GM23248 (cell line): ENCODE measurements at places on chromosomes 3 and 15. TPM values are rescaled to one million over a fixed set of nuclear protein-coding genes. Genes with fewer than 3 reads are reported as not detected.

Gene NR2F2
- 5.9 and 7.3 TPM in 2 replicates for total RNA-seq

Gene PLSCR4
- total RNA-seq, result 51.2 and 63.4 TPM in 2 replicates

Gene CKMT1B
- total RNA-seq, result not detected in 2 replicates

Gene SCN11A
- not detected in 2 replicates for total RNA-seq

Gene GOLGA6D
- total RNA-seq, result not detected in 2 replicates

Gene OR5AC2
- not detected in 2 replicates for total RNA-seq

Gene ASB14
- not detected in 2 replicates for total RNA-seq

DNA sequence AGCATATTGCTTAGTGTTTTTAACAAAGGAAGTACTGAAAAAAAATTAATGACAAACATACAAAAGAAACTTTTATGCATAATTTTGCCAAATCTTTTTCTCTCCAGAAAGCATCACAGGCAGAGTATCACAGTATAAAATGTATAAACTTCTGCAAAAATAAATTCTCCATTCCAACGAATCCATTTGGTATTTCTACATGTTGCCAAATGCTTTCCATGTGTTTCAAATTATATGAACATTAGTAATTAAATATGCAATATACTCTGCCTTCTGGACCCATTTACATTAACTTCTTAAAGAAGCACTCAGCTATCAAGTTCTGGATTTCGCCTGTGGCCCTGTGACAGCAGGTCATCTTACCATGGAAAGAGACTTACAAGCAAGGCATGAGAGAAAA is 189.1 kb upstream of the ALCAM start:
- no peaks in the 10 kb centered on the region for H3K27me3 ChIP-seq
- no peaks in the 10 kb centered on the region for H3K36me3 ChIP-seq
- no peak overlapping the region for H3K27ac ChIP-seq
- H3K4me3 ChIP-seq, result no peak overlapping the region
- peak; percentile 24 for DNase-seq

GRCh38 chr3:9422712-9423424 is 25.5 kb downstream of the SETD5 start:
- DNase-seq, result peak; percentile 94
- H3K4me3 ChIP-seq, result peak overlapping the region; percentile 59
- peaks cover 55% of the 10 kb centered on the region for H3K4me1 ChIP-seq
- peak overlapping the region; percentile 95 for H3K27ac ChIP-seq
- H3K27me3 ChIP-seq, result no peaks in the 10 kb centered on the region

DNA sequence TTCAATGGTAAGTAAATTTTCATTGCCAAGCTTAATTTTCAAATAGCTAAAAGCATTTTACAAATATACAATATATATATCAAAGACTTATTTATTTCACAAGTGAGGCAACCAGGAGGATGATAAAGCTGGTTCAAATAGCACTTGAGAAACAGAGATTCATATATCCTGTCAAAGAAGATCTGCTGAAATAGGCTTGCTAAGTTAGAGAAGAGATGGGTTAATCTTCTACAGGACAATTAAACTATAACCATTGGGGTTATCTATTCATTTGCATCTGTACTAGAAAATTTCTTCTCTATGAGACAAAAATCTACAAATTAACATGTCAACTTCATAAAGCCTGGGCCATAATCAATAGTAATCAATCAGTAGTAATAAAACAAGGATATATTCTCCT is 637.7 kb upstream of the UBE2E2 start:
- H3K27me3 ChIP-seq, result no peaks in the 10 kb centered on the region
- no peak overlapping the region for H3K27ac ChIP-seq
- DNase-seq, result no peak
- H3K36me3 ChIP-seq, result no peaks in the 10 kb centered on the region
- no peak overlapping the region for H3K4me3 ChIP-seq

GRCh38 chr15:62858343-62858742 is 184.2 kb upstream of the TPM1 start:
- no peak overlapping the region for H3K27ac ChIP-seq
- H3K36me3 ChIP-seq, result no peaks in the 10 kb centered on the region
- peaks cover 7% of the 10 kb centered on the region for H3K4me1 ChIP-seq

DNA sequence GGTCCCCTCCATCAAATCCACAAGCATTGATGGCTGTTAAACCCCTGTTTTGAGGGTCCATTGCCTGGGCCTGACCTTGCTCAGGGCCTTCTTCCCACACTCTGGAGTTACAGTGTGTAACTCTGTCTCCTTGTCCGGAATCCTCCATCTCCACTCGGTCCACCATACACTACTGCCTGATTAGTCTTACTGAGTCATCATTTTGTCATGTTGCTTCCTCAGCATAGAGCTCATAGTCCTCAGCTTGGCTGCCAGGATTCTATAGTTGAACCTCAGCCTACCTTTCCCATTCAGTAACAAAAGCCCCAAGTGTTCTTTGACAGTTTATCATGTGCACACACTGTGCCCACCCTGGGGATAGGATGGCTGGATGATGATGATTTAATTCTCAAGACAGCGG is 113.0 kb downstream of the PDE8A start:
- H3K27me3 ChIP-seq, result no peaks in the 10 kb centered on the region
- peaks cover 2% of the 10 kb centered on the region; the same call in 1 of the 2 replicates for H3K36me3 ChIP-seq
- H3K27ac ChIP-seq, result no peak overlapping the region
- peak; percentile 77 for DNase-seq
- H3K4me3 ChIP-seq, result no peak overlapping the region
- H3K4me1 ChIP-seq, result peaks cover 11% of the 10 kb centered on the region; the same call in 1 of the 2 replicates

GRCh38 chr3:51280176-51280575 is 104.9 kb upstream of the MANF start:
- no peak overlapping the region for H3K4me3 ChIP-seq
- no peak for DNase-seq
- peaks cover 10% of the 10 kb centered on the region; the same call in 1 of the 2 replicates for H3K4me1 ChIP-seq
- no peaks in the 10 kb centered on the region for H3K27me3 ChIP-seq
- H3K36me3 ChIP-seq, result no peaks in the 10 kb centered on the region
- no peak overlapping the region for H3K27ac ChIP-seq

DNA sequence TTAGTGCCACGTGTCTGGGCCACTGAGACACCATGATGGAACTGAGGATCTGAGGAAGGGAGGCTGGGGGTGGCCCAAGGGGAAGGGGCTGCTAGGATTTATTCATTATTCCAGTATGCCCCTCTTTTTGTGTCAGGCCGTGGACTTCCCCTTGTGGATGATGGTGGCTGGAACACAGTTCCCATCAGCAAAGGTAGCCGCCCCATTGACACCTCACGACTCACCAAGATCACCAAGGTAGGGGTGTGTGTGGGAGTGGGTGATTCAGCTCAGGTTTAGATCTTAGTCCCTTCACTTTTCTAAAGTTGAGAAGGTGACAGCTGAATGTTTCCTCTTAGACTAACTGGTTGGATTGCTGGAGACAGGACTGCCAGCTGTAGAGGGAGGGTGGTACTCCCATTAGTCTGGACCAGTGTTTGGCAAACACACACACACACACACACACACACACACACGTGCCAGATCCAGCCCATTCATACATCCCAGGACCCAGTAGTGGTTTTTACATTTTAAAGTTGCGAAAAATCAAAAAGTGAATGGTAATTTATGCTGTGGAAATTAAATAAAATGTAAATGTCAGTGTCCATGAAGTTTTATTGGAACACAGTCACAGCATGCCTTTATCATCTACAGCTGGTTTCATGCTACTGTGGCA is 11.4 kb downstream of the EIF4G1 start:
- DNase-seq, result no peak
- peaks cover 22% of the 10 kb centered on the region for H3K4me1 ChIP-seq
- no peak overlapping the region for H3K4me3 ChIP-seq
- no peak overlapping the region for H3K27ac ChIP-seq
- H3K27me3 ChIP-seq, result no peaks in the 10 kb centered on the region

DNA sequence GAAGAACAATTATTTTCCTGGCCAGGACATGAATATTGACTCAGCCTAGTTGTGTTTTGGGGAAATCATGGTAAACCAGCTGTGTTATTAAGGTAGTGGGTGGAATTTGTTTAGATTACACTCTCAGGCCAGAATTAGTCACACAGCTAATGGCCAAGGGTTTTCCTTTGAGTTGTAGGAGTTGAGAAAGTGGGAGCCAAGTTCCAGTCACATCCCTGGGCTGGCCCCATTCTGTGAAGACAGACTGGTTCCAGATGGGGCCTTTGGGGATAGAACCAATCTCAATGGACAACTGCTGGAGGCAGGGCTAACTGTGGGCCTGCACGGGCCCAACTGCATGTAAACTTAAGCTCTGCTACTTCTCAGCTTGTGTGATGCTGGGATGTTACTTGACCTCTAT is 1.4 kb upstream of the RASL12 start:
- peaks cover 19% of the 10 kb centered on the region for H3K27me3 ChIP-seq
- peak overlapping the region; percentile 28 for H3K27ac ChIP-seq
- peaks cover 35% of the 10 kb centered on the region for H3K4me1 ChIP-seq
- no peak overlapping the region for H3K4me3 ChIP-seq
- peak; percentile 97 for DNase-seq

- H3K36me3 ChIP-seq, result no peaks in the 10 kb centered on the region
- H3K27ac ChIP-seq, result no peak overlapping the region
- H3K27me3 ChIP-seq, result peaks cover 16% of the 10 kb centered on the region
Observed at GRCh38 chr3:133760916-133761315, 14.7 kb downstream of the TF start.

GRCh38 chr3:186277268-186277909 is 84.6 kb downstream of the DGKG start:
- peaks cover 25% of the 10 kb centered on the region for H3K27me3 ChIP-seq
- H3K36me3 ChIP-seq, result no peaks in the 10 kb centered on the region
- H3K27ac ChIP-seq, result no peak overlapping the region
- peak; percentile 85 for DNase-seq
- no peak overlapping the region for H3K4me3 ChIP-seq

GRCh38 chr3:8903191-8903590 is 60.1 kb downstream of the RAD18 start:
- H3K27me3 ChIP-seq, result no peaks in the 10 kb centered on the region
- H3K27ac ChIP-seq, result no peak overlapping the region
- H3K4me1 ChIP-seq, result peaks cover 22% of the 10 kb centered on the region
- DNase-seq, result no peak

DNA sequence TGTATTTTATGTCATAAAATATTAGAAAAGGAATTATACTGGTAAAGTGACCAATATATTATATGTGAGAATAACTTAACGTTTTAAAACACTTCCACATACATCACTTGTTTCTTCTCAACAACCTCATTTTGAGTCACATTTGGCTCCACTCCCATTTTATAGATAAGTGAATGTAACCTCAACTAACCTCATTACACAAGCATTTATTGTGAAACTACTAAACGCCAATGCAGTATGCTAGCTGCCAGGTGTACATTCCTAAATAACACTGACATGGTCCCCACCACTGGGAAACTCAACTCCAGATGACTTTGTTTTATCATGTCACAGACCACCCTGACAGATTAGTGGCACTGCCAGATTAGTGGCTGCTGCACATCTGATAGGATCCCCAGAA is 249.7 kb upstream of the CNTN4 start:
- H3K4me1 ChIP-seq, result no peaks in the 10 kb centered on the region
- no peak for DNase-seq
- H3K4me3 ChIP-seq, result no peak overlapping the region
- H3K27me3 ChIP-seq, result no peaks in the 10 kb centered on the region
- H3K27ac ChIP-seq, result no peak overlapping the region
- no peaks in the 10 kb centered on the region for H3K36me3 ChIP-seq

GRCh38 chr15:99764522-99764921 is 31.3 kb upstream of the LYSMD4 start:
- H3K4me3 ChIP-seq, result no peak overlapping the region
- H3K27me3 ChIP-seq, result no peaks in the 10 kb centered on the region; the same call in 1 of the 2 replicates
- H3K4me1 ChIP-seq, result no peaks in the 10 kb centered on the region
- no peak for DNase-seq
- H3K27ac ChIP-seq, result no peak overlapping the region
- no peaks in the 10 kb centered on the region for H3K36me3 ChIP-seq

- no peaks in the 10 kb centered on the region for H3K27me3 ChIP-seq
- H3K27ac ChIP-seq, result no peak overlapping the region
- H3K4me3 ChIP-seq, result no peak overlapping the region
- H3K4me1 ChIP-seq, result peaks cover 17% of the 10 kb centered on the region
- H3K36me3 ChIP-seq, result no peaks in the 10 kb centered on the region
Observed at GRCh38 chr15:57432141-57432741, 55.9 kb downstream of the CGNL1 start.

- H3K4me1 ChIP-seq, result peaks cover 3% of the 10 kb centered on the region; the same call in 1 of the 2 replicates
- DNase-seq, result peak; percentile 92
- no peak overlapping the region for H3K27ac ChIP-seq
- no peaks in the 10 kb centered on the region for H3K36me3 ChIP-seq
- no peak overlapping the region for H3K4me3 ChIP-seq
- H3K27me3 ChIP-seq, result no peaks in the 10 kb centered on the region
Observed at GRCh38 chr3:73365756-73366397, 258.9 kb downstream of the PDZRN3 start.

- H3K27ac ChIP-seq, result peak overlapping the region; percentile 43
- H3K36me3 ChIP-seq, result peaks cover 55% of the 10 kb centered on the region
- no peaks in the 10 kb centered on the region for H3K27me3 ChIP-seq
- no peaks in the 10 kb centered on the region for H3K4me1 ChIP-seq
- peak; percentile 29 for DNase-seq
- H3K4me3 ChIP-seq, result no peak overlapping the region
Observed at GRCh38 chr3:196063456-196063855, 18.4 kb downstream of the TFRC start.

GRCh38 chr3:194584866-194585265 is 48.4 kb downstream of the TMEM44 start:
- peak overlapping the region; percentile 97 for H3K4me3 ChIP-seq
- peak; percentile 53 for DNase-seq
- peaks cover 25% of the 10 kb centered on the region for H3K4me1 ChIP-seq

GRCh38 chr3:20405744-20406143 is 219.7 kb upstream of the SGO1 start:
- no peak overlapping the region for H3K27ac ChIP-seq
- H3K27me3 ChIP-seq, result no peaks in the 10 kb centered on the region
- peaks cover 6% of the 10 kb centered on the region; the same call in 1 of the 2 replicates for H3K4me1 ChIP-seq
- H3K4me3 ChIP-seq, result no peak overlapping the region

DNA sequence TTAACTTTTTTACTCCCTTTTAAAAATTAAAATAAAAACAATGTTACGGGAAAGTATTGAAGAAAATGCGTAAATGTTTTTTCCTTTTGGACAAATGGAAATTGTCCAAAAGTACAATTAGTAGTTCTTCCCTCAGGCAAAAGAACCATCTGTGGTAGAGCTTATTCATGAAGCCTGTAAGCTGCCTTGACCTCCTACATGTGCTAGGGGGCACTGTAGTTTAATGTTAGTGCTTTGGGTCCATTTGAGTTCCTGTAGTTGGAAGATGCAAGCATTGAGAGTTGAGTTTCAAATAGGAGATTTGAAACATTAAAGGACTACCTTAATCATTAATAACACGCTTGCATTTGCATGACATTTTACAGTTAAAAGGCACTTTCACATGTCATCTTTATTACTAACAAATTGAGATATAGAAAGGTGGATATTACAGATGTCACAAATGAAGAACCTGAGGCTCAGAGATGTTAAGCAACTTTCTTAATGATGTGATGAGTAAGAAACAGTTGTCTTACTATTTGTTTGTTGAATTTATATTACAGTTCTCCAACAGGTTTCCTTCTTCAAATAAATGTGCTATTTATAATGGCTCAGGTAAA is 1.8 kb upstream of the ZNF385D start:
- H3K4me1 ChIP-seq, result peaks cover 32% of the 10 kb centered on the region
- no peak overlapping the region for H3K27ac ChIP-seq
- no peaks in the 10 kb centered on the region for H3K36me3 ChIP-seq
- no peaks in the 10 kb centered on the region for H3K27me3 ChIP-seq
